ENCODE measurements at places on chromosomes 1 and 21. TPM values are rescaled to one million over a fixed set of nuclear protein-coding genes. Genes with fewer than 3 reads are reported as not detected.
A peak's percentile ranks its signal among the peaks of the same experiment; 100 is the strongest.

Gene VANGL2
- total RNA-seq = under 0.01 TPM

DNA sequence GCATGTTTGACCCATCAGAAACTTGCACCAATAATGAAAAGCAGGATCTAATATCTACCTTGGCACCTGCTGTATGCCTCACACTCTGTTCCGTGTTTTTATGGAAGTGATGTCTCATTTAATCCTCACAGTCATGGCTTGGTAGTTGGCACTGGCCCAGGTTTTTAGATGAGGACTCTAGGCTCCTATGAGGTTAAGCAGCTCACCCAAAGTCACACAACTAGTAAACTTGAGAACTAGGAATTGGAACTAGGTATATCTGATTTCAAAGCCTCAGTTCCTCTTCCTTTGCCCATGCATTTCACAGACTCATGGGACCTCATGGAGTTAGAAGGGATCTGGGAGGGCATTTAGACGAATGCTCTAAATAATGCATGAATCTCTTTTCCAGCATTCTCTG is 21.3 kb upstream of the TARBP1 start:
- DNase-seq = peak; percentile 63

- no peak for DNase-seq
Observed at GRCh38 chr1:156560585-156561163, 11.7 kb downstream of the IQGAP3 start.

Gene ACKR1
- total RNA-seq = not detected

Gene CCDC185
- not detected for total RNA-seq
